ENCODE measurements at places on chromosomes 5 and 9. TPM values are rescaled to one million over a fixed set of nuclear protein-coding genes. Genes with fewer than 3 reads are reported as not detected.
A peak's percentile ranks its signal among the peaks of the same experiment; 100 is the strongest.

Gene SETX
- total RNA-seq, result 56.9 TPM

Gene LECT2
- total RNA-seq, result not detected

Gene OR1N1
- total RNA-seq, result not detected

Gene RASEF
- 10.9 TPM for total RNA-seq

Gene IL13
- not detected for total RNA-seq

Gene FBXW5
- total RNA-seq, result 91.2 TPM

Gene CPLANE1
- 18.7 TPM for total RNA-seq

Gene CXCL14
- total RNA-seq, result 0.38 TPM

Gene FGF18
- 4.2 TPM for total RNA-seq

Gene FABP6
- not detected for total RNA-seq

Gene MCIDAS
- total RNA-seq, result not detected

DNA sequence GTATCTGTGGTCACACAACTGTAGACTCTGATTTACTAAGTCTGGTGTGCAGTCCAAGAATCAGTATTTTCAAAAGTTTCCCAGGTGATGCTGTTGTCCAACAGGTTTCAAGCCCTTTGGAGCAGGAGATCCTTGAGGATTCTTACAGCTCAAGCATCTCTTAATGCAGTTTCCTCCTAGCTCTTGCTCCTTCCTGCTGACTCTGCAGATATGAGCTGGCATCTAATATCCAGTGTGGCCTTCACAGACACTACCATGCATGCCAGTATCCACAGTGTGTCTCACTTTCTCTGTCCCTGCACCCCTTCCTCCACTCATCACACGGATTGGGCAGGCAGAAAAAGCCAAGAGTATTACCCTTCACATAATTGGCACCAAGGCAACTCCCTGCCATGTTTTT lies 182.2 kb upstream of the TNC start:
- DNase-seq, result no peak

DNA sequence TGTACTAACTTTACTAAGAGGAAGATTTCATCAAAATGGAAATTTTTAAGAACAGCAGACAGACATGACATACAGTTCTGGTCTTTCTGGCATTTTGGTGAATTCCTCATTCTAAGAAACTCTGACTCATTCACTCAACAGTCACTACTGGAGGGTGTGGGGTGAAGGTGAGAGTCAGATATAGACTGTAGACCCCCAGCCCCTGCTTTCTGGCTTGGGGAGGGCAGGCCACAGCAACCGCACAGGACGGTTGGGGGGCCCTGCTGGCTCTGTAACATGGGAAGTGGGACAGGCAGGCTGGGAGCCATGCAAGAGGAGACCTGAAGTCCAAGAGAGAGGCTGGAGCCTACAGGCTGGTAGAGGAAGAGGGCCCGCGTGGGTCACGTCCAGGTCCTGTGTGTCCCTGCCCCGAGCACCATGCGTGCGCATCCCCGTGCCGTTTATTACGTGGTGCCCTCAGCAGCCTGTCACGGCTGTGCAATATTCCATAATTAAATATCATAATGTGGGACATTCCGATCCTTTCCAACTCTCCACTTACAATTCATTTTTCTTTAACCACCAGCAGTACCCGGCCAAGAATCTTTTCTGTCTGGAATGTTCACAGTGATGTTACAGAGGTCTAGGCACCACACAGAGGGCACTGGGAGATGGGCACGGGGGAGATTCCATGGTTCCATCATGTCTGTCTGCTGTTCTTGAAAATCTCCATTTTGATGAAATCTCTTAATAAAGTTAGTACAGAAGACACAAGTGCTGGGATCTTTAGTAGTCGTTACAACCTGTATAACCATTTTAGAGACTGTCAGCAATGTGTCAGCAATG lies 75.5 kb downstream of the SEMA4D start:
- DNase-seq, result no peak

GRCh38 chr5:95631991-95632675 lies 12.2 kb downstream of the GPR150 start:
- DNase-seq, result no peak

GRCh38 chr5:176188506-176189193 lies 49.6 kb upstream of the SIMC1 start:
- no peak for DNase-seq

DNA sequence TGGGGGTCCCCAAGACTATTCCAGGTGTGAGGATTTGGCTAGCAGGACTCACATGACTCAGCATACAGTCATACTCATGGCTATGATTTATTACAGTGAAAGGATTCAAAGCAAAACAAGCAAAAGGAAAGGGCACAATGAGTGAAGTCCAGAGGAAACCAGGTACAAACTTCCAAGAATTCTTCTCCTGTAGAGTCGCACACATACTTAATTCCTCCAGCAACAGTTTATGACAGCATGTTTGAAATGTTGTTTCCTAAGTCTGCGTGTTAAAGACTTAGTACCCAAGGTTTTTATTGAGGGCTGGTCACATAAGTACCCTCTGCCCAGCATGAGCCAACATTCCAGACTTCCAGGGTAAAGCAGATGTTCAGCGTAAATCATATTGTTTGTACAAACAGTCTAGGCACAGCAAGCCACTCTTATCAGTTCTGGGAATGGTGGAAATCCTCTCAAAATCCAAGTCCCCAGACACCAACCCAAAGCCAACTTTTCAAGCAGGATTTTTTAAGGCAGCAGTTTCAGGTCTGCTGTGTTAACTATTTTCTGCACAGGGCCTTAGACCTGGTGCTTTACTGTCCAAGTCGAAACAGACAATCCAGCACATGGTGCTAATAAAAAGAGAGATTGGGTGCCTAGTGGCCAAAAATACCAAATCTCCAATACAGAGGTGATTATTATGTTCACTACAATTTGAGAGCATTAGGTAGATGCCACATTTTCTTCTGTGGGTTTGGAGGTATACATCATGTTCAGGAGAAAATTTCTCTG lies 18.6 kb upstream of the RICTOR start:
- no peak for DNase-seq

DNA sequence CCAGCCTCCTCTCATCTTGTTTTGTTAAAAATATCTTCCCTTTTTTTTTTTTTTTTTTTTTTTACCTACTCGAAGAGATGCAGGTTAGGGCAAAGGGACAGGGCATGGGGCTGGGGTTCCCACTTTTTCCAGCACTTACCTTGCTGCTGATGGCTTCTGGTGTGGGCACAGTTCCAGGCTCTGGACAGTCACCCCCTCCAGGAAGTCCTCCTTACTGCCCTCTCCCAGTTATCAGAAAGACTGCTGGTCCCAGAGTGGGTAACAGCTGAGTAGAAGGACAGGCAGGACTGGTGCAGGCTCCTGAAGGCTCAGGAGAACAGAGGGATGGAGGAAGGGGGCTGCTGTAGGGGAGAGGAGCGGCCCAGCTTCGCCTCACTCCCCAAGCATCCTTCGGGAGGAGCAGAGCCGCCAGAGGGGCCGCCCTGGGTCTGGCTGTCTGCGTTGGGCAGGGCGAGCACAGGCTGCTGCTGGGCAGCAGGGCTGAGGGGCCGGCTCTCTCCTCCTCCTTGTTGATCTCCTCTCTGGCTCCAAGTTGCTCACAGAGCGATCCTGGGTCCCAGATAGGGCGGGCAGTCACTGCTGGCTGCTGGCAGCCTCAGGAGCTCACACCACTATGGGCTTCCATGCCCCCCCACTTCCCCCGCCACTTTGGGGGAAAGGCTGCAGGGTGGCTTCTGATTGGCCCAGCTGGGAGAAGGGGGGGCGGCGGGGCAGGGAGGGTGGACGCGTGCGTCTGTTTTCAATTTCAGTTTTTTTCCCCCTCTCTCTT lies at the start of gene PDGFRB:
Gene PDGFRB (minus strand): TSS at position 588 of the 769 bp plus-strand sequence. CDS start 18,798 bp downstream, outside the sequence.
- peak; percentile 80 for DNase-seq

GRCh38 chr9:2271426-2271825 lies 256.3 kb downstream of the SMARCA2 start:
- DNase-seq, result no peak

DNA sequence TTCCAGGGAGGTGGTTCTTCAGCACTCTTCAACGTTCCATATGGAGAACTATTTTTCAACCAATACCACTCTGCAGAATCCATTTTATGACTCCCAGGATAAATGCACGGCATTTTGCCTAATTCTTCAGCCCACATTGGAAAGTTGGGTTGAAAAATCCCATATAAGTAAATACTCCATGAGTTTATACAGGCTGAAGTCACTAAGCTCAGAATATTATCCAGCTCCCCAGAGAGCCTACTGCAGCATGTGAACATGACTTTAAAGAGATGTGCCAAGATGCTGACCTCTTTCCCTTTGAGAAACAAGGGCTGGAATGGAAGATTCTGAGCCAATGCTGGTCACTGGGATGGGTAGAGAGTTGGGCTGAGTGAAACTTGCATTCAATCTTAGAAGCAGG lies 111.9 kb upstream of the SLIT3 start:
- no peak for DNase-seq

- no peak for DNase-seq
Measured at GRCh38 chr9:83235526-83235925, 172.6 kb upstream of the RASEF start.

- DNase-seq, result no peak
Measured at GRCh38 chr5:38598994-38599617, 42.7 kb upstream of the LIFR start.

DNA sequence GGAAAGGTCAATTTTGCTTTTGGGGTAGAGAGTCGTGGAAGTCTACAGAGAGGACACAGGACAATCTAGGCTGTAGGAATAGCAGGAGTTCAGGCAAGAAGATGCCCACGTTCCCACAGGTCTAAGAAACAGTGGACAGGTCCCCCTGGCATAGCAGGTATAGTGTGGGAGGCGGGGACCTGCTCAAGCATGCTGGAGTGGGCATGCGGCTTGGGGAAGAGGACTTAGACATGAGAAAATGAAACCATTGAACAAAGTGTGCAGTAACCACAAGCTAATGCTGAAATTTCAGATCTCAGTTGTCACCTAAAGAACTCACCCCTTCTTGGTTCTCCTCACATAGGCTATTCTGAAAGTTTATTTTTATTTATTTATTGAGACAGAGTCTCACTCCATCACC lies 142.8 kb upstream of the EFNA5 start:
- DNase-seq, result no peak

- no peak for DNase-seq
Measured at GRCh38 chr5:72296256-72296655, 23.8 kb downstream of the MRPS27 start.

GRCh38 chr5:179437341-179438001 lies 92.2 kb upstream of the ADAMTS2 start:
- DNase-seq, result peak; percentile 57

DNA sequence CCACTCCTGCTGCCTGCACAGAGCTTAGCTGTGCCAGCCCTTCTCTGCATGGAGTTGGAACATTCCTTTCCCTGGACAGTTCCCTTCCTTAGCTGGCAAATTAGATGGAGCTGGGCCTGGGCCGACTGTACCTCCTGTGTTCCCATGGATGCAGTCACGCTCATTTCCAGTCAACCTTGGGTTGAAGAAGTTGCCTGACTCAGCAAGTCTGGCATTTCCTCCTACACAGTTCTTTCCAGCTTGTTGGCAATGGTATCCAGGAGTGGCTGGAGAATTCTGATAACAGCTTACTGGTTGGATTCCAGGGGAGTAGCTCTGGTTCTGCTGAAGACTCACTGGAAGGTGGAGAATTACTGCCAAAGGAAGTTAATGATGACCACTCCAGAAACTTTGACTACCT lies 9.2 kb upstream of the TAF1L start:
- no peak for DNase-seq

GRCh38 chr5:107671742-107672210 lies 1.0 kb upstream of the EFNA5 start:
- DNase-seq, result no peak

DNA sequence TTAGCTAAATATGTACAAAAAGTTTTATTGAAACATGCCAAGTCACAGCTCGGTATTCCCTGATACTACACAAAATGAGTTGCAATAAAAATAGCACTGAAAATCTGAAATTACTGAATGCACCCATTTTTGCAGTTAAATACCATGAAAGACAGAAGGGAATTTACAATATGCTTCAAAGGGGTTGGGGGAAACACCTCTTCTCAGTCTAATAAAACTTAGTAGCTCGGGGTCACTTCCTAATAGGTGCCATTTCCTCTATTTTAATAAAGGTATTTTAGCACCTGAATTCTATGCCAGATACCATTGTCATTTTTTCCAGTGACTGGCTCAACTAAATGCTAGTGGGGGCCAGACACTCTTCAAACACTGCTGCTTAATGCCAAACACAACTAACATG lies 204.1 kb upstream of the MEF2C start:
- no peak for DNase-seq

GRCh38 chr5:10621832-10622231 lies 58.0 kb downstream of the ANKRD33B start:
- no peak for DNase-seq

DNA sequence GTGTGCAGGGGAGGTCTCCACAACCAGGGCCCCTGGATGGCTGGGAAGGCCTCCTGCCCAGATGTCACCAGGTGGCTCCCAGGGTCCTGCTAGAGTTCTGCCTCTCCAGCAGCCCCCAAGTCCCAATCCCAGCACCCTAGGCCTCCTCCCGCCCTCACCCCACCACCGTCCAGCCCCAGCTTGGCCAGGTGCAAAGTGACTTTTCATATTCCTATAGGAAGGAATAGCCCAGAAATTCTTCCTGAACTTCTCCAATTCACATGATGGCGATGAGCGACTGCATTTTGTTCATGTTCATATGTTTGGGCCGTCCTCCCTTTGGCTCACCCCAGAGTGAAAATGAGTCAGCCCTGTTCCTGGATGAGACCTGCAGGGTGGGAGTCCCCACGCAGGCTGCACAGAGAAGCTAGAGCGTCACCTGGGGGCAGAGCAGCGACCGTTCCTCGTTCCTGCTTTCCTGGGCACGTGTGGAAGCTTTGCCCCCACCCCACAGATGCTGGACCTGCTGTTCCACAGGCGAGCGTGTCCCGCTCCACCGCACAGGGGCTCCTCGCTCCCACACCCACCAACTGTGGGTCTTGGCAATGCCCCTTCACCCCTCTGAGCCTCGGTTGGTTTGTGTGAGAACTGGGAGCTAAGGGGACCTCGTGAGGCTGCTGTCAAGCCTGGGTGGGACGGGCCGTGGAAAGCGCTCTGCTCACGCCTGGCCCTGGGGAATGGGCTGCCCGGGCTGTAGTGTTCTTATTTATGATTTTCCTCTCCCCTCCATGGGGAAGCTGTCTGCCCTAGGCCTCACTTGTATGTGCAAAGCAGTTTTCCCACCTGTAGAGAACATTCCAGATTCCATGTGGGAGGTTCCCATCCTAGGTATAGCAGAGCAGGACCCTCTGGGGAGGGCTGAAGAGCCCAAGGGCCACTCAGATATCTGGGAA lies 6.9 kb downstream of the MRPS2 start:
- peak; percentile 54 for DNase-seq

- DNase-seq, result no peak
Measured at GRCh38 chr5:142110046-142110531, 1.5 kb downstream of the NDFIP1 start.

All from upper lobe of right lung (tissue), 1 donor.